Tibial nerve (tissue), 4 donors: ENCODE measurements at places on chromosomes 1 and 21. TPM values are rescaled to one million over a fixed set of nuclear protein-coding genes. Genes with fewer than 3 reads are reported as not detected.

GRCh38 chr21:45513003-45513717 is 29.1 kb downstream of the SLC19A1 start:
- DNase-seq: no peak

GRCh38 chr1:244241438-244241837 is 190.4 kb downstream of the ZBTB18 start:
- no peak for DNase-seq

DNA sequence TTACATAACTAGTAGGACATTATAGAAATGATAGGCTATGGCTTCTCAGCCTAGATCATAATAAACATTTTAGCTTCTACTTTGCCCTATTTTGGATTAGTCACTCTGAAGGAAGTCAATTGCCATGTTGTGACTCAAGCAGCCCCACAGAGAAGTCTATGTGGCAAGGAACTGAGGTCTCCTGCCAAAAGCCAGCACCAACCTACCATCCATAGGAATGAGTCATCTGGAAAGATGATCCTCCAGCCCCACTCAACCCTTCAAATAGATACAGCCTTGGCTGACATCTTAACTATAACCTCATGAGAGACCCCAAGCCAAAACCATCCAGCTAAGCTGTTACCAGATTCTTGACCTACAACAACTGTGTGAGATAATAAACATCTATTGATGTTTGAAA is 76.3 kb upstream of the BEND5 start:
- DNase-seq: no peak

GRCh38 chr1:169138866-169139670 is 32.6 kb downstream of the ATP1B1 start:
- no peak for DNase-seq

The OR2T29 gene
- total RNA-seq: not detected

DNA sequence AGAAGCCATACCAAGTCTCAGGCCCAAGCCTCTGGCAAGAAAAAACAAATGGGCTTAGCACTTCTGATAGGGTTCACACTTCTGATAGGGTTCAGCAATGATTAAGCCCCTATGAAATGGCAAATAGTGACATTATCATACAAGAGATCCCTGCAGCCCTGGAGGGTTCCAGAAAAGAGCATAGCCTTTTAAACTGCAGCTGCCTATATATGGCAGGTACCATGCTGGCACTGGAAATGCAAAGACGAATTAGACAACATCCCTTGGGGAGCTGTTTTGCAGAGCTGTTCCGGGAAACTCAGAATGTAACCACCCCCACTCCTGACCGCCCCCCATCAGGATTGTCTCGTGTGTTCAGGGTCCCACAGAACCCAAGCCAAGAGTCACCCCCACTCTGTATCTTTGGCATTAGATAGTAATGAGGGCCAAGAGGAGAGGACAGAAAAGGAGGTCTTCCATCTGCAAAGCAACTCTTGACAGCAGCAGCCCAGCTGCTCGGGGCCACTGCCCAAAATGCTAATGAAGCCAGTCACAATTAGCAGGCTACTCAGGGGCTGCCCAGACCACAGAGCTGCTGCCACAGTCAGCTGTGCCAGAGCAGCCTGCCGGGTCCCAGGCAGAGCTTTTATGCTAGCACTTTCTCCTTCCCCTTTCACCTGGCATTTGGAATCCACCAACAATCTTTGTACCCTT is 50.9 kb downstream of the ITPKB start:
- no peak for DNase-seq

The FCN3 gene
- total RNA-seq: not detected

DNA sequence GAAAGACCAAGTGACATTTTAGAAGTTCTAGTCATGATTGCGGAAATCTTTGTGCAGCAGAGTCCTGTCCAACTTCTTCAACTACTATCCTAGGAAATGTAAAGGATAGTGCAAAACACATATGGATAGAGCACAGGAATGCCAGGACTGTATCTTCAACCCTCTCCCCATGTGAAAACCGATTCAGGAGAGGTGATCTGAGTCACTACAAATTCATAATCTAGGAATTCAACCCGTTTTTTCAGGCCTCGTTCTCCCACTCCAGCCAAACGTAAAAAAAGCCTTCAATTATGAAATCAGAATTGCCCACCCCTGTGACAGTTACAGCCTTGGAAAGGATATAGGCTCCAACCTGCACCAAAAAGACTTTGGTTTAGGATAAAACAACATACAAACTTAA is 52.9 kb upstream of the RGS1 start:
- no peak for DNase-seq

The HSD3B1 gene
- not detected for total RNA-seq

The SEMA6C gene
- total RNA-seq: 15.5 TPM

The GPR52 gene
- total RNA-seq: 2.7 TPM

The RYR2 gene
- total RNA-seq: 0.60 TPM

The MDM4 gene
- 97.8 TPM for total RNA-seq

DNA sequence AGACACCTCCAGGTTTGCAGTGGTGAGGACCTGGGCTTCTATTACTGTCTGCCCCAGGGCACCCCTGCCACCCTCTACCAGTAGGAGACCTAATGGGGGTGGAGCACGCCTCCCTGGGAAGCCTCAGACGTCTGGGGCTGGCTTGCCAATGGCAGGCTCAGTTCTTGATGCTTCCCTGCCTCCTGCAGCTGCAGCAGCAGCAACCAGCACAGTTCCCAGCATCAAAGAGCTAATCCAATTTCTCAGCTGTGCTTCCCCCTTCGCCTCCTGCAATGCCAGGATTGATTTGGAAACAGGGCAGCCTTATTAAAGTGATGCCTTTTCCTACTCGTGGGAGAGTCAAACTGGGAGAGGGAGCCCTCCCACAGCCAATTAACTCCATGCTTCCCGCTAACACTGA is 8.2 kb downstream of the SYT2 start:
- no peak for DNase-seq
